Activated T-helper 17 cell treated with anti-CD3 and anti-CD28 coated beads, Interleukin-2, amount 50 U/mL, for 72 hours (primary cell): ENCODE measurements at places on chromosomes 11 and 22.
A peak's percentile ranks its signal among the peaks of the same experiment; 100 is the strongest.

- no peak for ATAC-seq
- no peak overlapping the region for H3K4me3 ChIP-seq
- H3K27ac ChIP-seq: no peak overlapping the region
- no peaks in the 10 kb centered on the region for H3K27me3 ChIP-seq
- peaks cover 7% of the 10 kb centered on the region for H3K36me3 ChIP-seq
- no peaks in the 10 kb centered on the region for H3K4me1 ChIP-seq
Measured at GRCh38 chr22:28768701-28769393, 3.6 kb upstream of the CCDC117 start.

DNA sequence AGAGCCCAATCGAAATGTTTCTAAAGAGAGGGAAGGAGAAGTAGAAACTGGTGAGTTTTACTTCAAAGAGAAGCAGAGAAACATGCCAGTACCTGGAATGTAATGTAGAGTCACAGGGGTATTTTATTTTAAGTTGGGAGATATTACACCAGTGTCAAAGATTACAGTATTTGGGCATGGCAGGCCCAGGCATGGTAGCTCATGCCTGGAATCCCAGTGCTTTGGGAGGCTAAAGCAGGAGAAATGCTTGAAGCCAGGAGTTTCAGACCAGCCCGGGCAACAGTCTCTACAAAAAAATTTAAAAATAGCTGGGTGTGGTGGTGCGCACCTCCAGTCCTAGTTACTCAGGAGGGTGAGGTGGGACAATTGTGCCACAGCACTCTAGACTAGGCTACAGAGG lies 2.7 kb downstream of the SYCE3 start:
- peaks cover 17% of the 10 kb centered on the region for H3K4me1 ChIP-seq
- no peak for ATAC-seq
- H3K27ac ChIP-seq: no peak overlapping the region
- no peaks in the 10 kb centered on the region for H3K36me3 ChIP-seq

GRCh38 chr11:128484172-128484571 lies 103.2 kb downstream of the ETS1 start:
- no peaks in the 10 kb centered on the region for H3K27me3 ChIP-seq
- H3K27ac ChIP-seq: peak overlapping the region; percentile 100
- H3K36me3 ChIP-seq: peaks cover 100% of the 10 kb centered on the region
- peaks cover 83% of the 10 kb centered on the region for H3K4me1 ChIP-seq
- no peak for ATAC-seq
- peak overlapping the region; percentile 99 for H3K4me3 ChIP-seq

GRCh38 chr11:24872651-24873311 lies 375.9 kb downstream of the LUZP2 start:
- H3K27ac ChIP-seq: no peak overlapping the region
- no peaks in the 10 kb centered on the region for H3K4me1 ChIP-seq
- no peaks in the 10 kb centered on the region for H3K36me3 ChIP-seq
- no peaks in the 10 kb centered on the region for H3K27me3 ChIP-seq

GRCh38 chr11:33920838-33921613 lies 29.1 kb upstream of the LMO2 start:
- no peak overlapping the region for H3K27ac ChIP-seq
- H3K27me3 ChIP-seq: peaks cover 31% of the 10 kb centered on the region
- no peaks in the 10 kb centered on the region for H3K36me3 ChIP-seq
- ATAC-seq: no peak
- no peak overlapping the region for H3K4me3 ChIP-seq

- no peaks in the 10 kb centered on the region for H3K4me1 ChIP-seq
- no peak for ATAC-seq
- H3K36me3 ChIP-seq: no peaks in the 10 kb centered on the region
- H3K27me3 ChIP-seq: peaks cover 45% of the 10 kb centered on the region
Measured at GRCh38 chr11:125441648-125442410, 54.2 kb downstream of the FEZ1 start.

- no peak overlapping the region for H3K4me3 ChIP-seq
- no peak overlapping the region for H3K27ac ChIP-seq
- ATAC-seq: no peak
- no peaks in the 10 kb centered on the region for H3K4me1 ChIP-seq
Measured at GRCh38 chr11:110972640-110973039, 260.4 kb upstream of the ARHGAP20 start.

GRCh38 chr22:36773935-36774334 lies 2.0 kb downstream of the IFT27 start:
- peaks cover 18% of the 10 kb centered on the region for H3K4me1 ChIP-seq
- H3K4me3 ChIP-seq: no peak overlapping the region
- no peak overlapping the region for H3K27ac ChIP-seq
- no peaks in the 10 kb centered on the region for H3K36me3 ChIP-seq

GRCh38 chr11:31240340-31240904 lies 129.1 kb downstream of the DCDC1 start:
- ATAC-seq: no peak
- no peak overlapping the region for H3K27ac ChIP-seq
- H3K4me3 ChIP-seq: no peak overlapping the region
- peaks cover 3% of the 10 kb centered on the region for H3K27me3 ChIP-seq
- no peaks in the 10 kb centered on the region for H3K4me1 ChIP-seq

- ATAC-seq: no peak
- H3K27me3 ChIP-seq: no peaks in the 10 kb centered on the region
- peaks cover 30% of the 10 kb centered on the region for H3K4me1 ChIP-seq
- H3K27ac ChIP-seq: no peak overlapping the region
- no peaks in the 10 kb centered on the region for H3K36me3 ChIP-seq
Measured at GRCh38 chr22:17930455-17931313, 93.7 kb downstream of the MICAL3 start.

DNA sequence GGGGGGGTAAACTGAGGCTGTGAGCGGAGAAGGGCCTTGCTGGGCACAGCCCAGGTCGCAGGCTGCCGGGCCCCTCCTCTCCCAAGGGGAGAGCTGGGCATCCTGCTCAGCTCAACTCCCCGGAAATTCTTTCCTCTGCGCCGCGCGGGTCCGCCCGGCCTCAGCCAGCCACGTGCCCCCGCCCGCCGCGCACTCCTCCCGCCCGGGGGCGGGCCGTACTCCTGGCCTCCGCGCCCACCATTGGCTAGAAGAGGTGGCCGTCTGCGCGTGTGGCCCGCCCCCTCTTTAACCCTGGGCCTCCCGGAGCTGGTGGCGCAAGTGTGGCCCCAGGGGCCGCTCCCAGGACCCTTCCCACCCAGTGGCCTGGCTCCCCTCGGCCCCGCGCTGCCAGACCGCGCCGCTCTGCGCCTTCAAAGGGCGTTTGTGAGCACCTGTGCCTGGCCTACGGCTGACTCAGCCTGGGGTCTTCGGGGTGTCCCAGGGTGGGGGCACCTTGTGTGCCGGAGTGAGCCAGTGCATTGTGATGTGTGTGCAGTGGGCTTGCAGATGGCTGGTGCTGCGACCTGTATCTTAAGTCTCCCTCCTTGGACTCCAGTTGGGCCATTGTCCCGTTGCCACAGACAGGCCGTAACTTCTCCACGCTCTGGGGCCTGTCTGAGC lies 2.0 kb downstream of the MRGPRF start:
- peak overlapping the region; percentile 33 for H3K4me3 ChIP-seq
- peak; percentile 80 for ATAC-seq
- H3K27me3 ChIP-seq: peaks cover 16% of the 10 kb centered on the region
- no peaks in the 10 kb centered on the region for H3K4me1 ChIP-seq
- H3K27ac ChIP-seq: no peak overlapping the region

- ATAC-seq: peak; percentile 29
- peak overlapping the region; percentile 90 for H3K27ac ChIP-seq
- H3K27me3 ChIP-seq: peaks cover 3% of the 10 kb centered on the region
- peak overlapping the region; percentile 70 for H3K4me3 ChIP-seq
- H3K36me3 ChIP-seq: no peaks in the 10 kb centered on the region
Measured at GRCh38 chr22:17281440-17281841, 62.2 kb upstream of the ADA2 start.

DNA sequence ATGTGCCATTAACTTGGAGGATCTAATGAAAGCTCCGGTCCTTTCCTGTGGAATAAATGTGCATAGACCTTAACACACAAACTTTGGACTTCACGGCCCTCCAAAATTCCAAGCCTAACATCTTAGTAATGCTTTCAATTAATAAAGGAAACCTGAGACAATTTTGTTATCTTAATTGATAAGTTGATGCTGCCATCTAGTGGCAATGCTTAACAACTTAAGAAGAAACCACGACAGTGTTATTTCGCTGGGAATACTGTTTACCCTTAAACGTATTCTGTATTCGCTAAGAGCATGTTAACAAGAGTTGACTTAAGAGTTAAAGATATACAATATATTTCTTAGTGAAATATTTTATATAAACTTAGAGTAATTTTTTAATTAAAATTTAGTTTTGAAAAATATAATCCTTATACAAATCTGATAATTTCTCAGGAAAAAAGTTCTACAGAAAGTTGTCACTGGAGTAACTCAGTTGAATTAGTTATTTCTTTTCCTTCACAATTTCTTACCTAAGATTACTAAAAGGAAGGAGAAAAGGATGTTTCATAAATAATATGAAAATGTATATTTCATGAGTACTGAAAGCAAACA lies 35.0 kb upstream of the OR9G4 start:
- no peaks in the 10 kb centered on the region for H3K27me3 ChIP-seq
- H3K4me1 ChIP-seq: no peaks in the 10 kb centered on the region
- H3K36me3 ChIP-seq: no peaks in the 10 kb centered on the region
- H3K4me3 ChIP-seq: no peak overlapping the region

DNA sequence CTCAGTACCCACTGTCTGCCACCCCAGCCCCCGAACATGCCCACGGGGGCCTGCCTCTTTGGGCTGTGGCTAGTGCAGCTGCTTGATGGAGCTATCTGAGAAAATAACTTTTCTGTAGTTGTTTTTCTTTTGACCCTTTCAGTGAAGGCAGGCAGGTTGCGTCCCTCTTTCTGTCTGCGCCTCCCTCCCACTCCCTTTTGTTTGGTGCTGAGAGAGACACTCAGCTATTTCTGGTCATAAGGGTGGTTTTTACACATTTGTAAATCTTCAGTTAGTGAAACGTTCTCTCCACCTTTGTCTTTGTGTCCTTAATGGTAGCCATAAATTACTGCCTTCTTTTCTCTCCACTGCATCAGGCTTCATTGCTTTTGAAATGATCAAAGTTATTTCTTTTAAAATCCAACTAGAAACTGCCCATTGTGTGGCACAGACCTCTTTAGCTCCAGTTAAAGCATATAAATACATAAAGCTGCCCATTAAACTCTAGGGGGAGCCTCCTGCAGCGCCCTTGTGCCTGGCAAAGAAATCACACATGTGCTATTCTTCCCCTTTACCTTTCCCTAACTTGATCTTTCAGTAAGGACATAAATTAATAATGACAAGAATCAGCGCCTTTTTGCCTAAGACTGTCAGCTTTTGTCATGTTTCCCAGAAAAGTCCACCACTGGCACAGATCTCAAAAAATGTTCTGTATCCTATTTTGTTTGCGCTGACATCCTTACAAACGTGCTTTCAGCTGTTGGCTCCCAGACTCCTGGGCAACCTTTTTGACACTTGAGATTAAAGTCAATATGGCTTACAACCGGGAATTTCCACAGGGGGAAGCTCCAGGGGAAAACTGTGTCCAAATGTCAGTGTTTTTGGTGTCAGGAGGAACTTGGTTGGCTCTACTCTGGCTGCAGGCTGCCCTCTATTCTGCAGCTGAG lies 1.7 kb upstream of the SCUBE2 start:
- H3K4me3 ChIP-seq: peak overlapping the region; percentile 28
- ATAC-seq: no peak
- H3K27me3 ChIP-seq: peaks cover 43% of the 10 kb centered on the region
- no peaks in the 10 kb centered on the region for H3K4me1 ChIP-seq
- no peak overlapping the region for H3K27ac ChIP-seq
- H3K36me3 ChIP-seq: no peaks in the 10 kb centered on the region

- H3K36me3 ChIP-seq: peaks cover 47% of the 10 kb centered on the region
- no peaks in the 10 kb centered on the region for H3K4me1 ChIP-seq
- peak; percentile 59 for ATAC-seq
- no peaks in the 10 kb centered on the region for H3K27me3 ChIP-seq
- no peak overlapping the region for H3K4me3 ChIP-seq
Measured at GRCh38 chr22:41517172-41518047, 26.9 kb downstream of the POLR3H start.

DNA sequence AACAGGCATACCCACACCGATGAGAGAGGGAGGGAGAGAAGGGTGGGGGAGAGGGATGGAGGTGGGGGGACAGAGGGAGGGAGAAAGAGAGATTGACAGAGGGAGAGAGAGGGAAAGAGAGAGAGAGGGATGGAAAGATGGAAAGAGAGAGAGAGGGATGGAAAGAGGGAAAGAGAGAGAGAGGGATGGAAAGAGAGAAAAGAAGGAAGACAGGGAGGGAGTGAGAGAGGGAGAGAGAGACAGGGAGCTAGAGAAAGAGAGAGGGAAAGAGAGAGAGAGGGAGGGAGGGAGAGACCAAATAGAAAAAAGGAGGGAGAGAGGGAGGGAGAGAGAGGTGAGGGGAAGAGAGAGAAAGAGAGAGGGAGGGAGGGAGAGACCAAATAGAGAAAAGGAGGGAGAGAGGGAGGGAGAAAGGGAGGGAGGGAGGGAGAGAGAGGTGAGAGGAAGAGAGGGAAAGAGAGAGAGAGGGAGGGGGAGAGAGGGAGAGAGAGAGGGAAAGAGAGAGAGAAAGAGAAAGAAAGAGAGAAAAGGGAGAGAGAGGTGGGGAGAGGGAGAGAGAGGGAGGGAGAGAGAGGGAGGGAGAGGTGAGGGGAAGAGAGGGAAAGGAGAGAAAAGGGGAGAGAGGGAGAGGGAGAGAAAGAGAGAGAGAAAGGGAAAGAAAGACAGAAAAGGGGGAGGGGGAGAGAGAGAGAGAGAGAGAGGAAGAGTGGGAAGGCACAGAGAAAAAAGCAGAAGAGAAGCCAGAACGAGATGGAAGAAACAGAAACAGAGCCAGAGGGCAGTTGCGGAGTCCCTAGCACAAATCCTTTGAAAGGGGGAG lies 23.8 kb downstream of the MB start:
- no peaks in the 10 kb centered on the region for H3K4me1 ChIP-seq
- no peaks in the 10 kb centered on the region for H3K36me3 ChIP-seq
- no peak overlapping the region for H3K4me3 ChIP-seq
- H3K27me3 ChIP-seq: peaks cover 11% of the 10 kb centered on the region
- no peak overlapping the region for H3K27ac ChIP-seq
- ATAC-seq: no peak

GRCh38 chr11:117070016-117070415 lies 28.2 kb downstream of the SIK3 start:
- ATAC-seq: no peak
- H3K27me3 ChIP-seq: no peaks in the 10 kb centered on the region
- peaks cover 13% of the 10 kb centered on the region for H3K36me3 ChIP-seq
- no peak overlapping the region for H3K4me3 ChIP-seq
- H3K27ac ChIP-seq: peak overlapping the region; percentile 42
- H3K4me1 ChIP-seq: peaks cover 45% of the 10 kb centered on the region

DNA sequence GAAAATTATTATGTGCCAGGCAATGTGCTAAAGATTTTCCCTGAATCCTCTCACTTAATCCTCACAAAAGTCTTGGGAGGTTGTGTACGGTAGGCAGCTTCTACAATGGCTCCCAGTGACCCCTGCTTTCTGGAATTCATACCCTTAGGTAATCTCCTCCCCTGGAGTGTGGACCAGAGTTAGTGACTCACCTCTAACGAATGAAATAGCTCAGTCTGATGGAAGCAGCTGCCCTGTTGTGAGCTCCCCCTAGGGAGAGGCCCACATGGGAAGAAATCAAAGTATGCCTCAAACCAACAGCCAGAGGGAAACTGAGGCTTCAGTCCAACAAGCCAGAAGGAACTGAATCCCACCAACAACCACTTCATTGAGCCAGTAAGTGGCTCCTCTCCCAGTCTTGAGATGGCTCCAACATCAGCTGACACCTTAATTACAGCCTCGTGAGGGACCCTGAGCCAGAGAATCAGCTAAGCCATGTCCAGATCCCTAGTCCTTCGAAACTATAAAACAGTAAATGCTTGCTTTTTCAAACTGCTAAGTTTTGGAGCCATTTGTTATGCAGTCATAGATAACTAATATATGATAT lies 98.9 kb upstream of the ISX start:
- H3K36me3 ChIP-seq: no peaks in the 10 kb centered on the region
- no peak overlapping the region for H3K4me3 ChIP-seq
- no peak overlapping the region for H3K27ac ChIP-seq
- no peaks in the 10 kb centered on the region for H3K4me1 ChIP-seq
